Astrocyte of the hippocampus (primary cell): ENCODE measurements at places on chromosomes 12 and 14.

- no peak for DNase-seq
Measured at GRCh38 chr12:26229910-26230309, 34.5 kb downstream of the SSPN start.

- DNase-seq: no peak
Measured at GRCh38 chr12:112782943-112783342, 8.6 kb upstream of the RPH3A start.

- no peak for DNase-seq
Measured at GRCh38 chr12:92546635-92547348, 156.0 kb upstream of the PLEKHG7 start.

DNA sequence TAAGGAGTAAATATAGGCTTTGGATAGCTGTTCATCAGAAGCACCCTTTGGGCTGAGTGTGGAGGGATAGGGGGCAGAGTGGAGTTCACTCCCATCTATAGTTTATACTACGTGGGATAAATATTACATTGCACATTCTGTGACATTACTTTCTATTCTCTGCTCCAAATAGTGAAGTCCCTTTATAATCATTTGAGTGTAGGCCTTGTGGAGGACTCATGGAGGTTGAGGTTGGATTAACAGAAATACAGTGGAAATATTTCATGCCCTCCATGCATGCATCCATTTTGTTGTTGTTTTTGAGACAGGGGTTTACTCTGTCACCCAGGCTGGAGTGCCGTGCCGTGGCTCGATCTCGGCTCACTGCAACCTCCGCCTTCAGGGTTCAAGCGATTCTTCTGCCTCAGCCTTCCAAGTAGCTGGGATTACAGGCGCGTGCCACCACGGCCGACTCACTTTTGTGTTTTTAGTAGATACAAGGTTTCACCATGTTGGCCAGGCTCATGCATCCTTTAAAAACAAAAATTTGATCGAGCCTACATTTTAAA, 1.4 kb downstream of the CHPT1 start:
- peak; percentile 31 for DNase-seq

- DNase-seq: peak; percentile 35
Measured at GRCh38 chr12:132888852-132889251, 1.4 kb upstream of the CHFR start.

DNA sequence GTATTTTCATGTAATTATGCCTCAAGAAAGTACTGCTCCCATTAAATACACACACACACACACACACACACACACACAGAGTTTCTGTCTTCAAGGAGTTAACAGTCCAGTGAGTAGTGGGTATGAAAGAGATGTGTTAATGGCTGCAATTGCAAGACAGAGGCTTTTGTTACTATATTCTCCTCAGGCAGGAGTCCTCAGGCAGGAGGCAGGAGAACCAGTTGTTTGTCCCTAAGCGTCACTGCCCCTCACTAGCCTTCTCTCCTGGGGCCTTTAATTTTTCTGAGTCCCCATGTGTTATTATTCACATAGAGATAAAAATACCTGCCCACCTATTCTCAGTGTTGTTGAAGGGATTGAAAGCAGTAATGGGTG, 31.2 kb downstream of the DAD1 start:
- no peak for DNase-seq

GRCh38 chr14:54039311-54039710, 82.7 kb upstream of the BMP4 start:
- no peak for DNase-seq

DNA sequence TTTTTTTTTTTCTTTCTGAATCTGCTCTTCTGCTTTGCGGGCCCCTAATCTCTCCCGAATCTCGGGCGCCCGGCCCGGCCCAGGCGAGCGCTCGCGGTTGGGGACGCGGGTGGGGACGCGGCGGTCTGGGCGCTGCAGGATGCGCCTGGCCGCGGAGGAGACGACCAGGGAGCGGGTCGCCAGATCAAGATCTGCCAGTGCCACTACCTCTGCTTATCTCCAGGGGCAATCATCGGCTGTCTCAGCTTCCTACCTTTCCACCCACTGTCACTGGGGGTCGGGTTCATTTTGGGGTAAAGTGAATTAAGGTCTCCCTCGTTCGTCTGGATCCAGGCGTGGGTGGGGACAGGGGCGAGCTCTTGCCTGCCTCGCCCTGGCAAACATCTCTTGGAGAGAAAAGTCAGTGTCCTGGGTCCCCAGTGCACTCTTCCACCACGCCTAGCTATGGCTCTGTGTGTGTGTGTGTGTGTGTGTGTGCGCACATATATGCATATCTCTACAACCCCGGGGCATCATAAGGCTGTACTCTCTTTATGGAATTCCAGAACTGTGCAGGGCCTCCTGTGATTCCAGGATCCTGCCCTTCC, 422.3 kb downstream of the VRK1 start:
- peak; percentile 9 for DNase-seq

- peak; percentile 73 for DNase-seq
Measured at GRCh38 chr12:95532851-95533250, 18.4 kb downstream of the USP44 start.

- no peak for DNase-seq
Measured at GRCh38 chr12:116174006-116174405, 103.5 kb downstream of the MED13L start.

GRCh38 chr14:94682061-94682516, 69.9 kb downstream of the SERPINA3 start:
- no peak for DNase-seq

GRCh38 chr14:61202124-61202523, 79.0 kb downstream of the TMEM30B start:
- DNase-seq: no peak

- no peak for DNase-seq
Measured at GRCh38 chr14:64266239-64266638, 27.9 kb downstream of the ESR2 start.

DNA sequence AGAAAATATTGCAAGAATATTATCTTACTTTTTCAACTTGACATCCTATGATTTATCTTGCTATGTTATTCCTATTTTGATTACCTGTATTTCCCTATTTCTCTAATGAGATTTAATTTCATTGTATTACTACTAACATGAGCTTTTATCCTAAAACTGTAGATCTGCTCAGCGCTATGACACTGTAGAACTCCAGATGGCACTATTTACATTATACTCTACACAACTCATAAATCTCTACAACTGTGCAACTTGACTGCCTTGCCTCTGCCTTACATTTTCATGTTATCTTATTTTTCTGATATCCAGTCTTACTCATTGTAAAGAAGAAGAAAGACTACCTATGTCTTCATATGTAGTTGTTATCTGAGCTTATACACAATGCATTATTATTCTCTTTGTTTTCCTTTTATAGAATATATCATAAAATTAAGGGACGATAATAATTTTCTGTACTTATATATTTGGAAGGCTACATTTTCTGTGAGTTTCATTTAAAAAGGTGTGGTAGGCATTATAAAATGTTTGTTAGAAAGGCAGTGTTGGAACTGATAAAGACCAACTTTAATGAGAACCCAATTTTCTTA, 24.1 kb downstream of the NUP37 start:
- DNase-seq: peak; percentile 43

DNA sequence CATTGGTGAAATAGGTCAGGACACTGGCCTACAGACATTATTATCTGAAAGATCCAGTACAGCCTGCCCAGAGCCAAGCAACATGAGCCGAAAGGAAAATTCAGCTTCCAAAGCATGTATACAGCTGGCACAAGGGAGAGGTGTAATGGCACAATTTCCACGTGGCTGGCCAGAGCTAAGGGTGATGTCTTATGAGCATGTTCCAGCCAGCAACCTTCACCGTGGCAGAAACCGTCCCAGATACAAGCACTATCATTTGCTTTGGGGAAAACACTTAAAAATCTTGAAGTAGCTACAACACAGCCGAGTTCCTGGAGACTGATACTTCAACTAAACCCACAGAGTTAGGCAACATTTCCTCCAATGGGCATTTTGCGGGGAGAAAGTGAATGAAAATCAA, 44.5 kb downstream of the CORO1C start:
- DNase-seq: no peak

- DNase-seq: no peak
Measured at GRCh38 chr14:22397221-22397737, 191.7 kb downstream of the DAD1 start.

DNA sequence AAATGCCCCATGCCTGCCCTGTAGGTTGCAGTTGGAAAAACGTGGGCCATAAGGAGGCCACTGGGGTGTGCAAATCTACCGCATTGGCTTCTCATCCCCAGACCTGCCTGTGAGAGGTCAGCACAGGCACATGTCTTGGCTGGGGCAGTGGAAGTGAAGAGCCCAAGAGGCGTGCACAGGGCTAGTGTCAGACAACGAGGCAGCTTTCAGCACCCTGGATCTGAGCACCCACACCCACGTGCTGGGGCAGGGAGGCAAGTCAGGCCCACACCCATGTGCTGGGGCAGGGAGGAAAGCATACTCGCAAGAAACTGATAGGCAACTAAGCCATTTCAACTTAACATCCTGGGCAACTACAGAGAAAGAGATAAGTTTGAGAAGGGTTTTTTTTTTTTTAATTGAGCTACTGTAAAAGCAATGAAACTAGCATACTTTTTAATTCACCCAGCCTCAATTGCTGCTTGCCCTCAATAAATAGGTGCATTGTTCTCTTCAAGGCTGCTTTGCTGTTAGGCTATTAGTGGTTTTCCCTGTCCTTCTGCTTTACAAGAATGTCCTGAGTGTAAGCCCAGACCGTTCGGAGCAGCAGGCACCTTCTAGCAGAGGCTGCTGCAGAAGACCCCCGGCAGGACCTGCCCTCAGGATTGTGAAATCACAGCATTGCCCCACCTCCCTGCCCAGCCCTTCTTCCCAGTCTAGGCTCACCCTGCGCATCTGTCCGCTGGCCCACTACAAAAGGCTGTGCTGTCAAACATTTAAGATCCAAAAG, 355.3 kb upstream of the FKBP4 start:
- DNase-seq: no peak

GRCh38 chr12:96044017-96044942, 8.9 kb upstream of the LTA4H start:
- peak; percentile 24 for DNase-seq

DNA sequence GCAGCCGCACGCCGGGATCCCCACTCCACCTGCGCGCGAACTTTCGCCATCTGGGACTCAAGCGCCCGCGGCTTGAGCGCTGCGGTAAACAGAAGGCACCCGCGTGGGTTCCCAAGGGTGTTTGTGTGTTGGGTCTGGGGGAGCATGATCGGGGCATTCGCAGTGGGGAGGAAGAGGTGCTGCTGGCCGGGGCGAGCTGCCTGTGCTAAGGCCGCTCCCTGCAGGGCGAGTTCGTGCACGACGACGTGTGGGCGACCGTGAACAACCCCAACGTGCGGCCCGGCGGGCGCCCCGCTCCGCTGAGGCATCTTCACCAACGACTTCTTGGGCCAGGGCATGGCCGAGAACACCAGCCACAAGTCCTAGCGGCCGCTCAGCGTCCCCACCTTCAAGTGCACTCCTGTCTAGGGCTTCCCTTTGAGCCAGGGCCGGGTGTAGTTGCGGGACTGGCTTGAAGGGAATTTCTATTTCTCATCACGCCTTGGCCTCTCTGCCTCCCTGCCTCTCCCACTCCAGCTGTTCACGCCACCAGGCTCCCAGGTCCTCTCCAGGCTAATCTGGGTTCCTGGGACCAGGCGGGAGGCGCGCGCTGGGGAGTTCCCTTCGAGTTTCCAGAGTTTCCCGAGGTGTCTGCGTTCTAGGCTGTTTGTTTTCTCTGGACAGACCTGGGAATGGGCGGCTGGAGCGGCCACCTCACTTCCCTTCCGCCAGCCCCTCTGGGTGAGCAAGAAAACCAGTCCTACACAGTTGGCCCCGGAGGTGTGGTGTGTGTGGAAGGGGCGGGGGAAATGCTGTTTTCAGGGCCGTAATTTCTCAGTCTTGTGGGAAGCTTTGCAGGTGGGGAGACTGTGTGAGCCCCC, 417.8 kb upstream of the TMTC1 start:
- DNase-seq: peak; percentile 32

GRCh38 chr14:29900609-29901350, 26.9 kb downstream of the PRKD1 start:
- peak; percentile 70 for DNase-seq

DNA sequence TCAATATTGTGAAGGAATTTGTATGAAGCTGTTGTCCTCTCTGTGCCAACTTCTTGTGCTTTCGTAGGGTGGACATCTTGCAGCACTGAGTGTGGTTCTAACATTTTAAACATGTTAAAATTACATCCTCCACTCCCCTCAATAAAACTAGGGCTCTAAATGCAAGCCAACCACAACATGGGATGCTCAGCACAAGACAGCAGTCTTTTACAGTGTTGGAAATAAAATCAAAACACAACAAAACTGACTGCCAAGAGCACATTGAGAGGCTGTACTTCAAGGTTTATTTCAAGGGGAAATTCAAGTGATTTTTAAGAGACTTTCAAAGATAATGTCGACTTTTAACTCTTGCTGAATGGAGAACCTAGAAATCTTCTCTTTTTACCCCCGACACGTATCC, 396.9 kb downstream of the TMTC2 start:
- DNase-seq: no peak

DNA sequence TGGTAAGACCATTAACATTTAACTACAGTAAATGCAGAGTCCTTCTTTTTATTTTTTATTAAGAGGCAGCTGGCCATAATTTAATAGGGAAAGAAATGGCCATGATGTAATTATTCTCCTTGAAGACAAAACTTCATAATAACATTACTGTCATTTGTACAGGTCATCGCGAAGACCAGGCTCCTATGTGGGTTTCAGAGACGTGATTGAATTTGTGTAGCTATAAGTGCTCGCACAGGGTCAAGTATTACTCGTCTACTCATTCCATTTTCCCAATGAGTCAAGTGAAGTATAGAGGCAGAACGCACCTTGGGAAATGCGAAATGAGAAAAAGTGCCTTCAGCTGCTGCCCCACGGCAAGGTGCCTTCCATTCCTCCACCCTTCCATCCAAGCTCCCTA, 40.4 kb downstream of the EGLN3 start:
- DNase-seq: no peak

DNA sequence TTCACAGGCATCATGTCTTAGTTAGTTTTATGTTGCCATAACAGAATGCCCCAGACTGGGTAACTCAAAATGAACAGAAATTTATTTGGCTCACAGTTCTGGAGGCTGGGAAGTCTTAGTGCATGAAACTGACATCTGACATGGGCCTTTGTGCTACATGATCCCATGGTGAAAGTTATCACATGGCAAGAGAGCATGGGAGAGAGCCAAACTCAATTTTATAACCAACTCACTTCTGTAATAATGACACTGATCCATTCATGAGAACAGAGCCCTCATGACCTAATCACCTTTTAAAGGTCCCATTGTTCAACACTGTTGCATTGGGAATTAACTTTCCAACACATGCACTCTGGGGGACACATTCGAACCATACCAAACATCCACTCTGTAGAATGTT, 1015.1 kb downstream of the DIO2 start:
- DNase-seq: no peak

DNA sequence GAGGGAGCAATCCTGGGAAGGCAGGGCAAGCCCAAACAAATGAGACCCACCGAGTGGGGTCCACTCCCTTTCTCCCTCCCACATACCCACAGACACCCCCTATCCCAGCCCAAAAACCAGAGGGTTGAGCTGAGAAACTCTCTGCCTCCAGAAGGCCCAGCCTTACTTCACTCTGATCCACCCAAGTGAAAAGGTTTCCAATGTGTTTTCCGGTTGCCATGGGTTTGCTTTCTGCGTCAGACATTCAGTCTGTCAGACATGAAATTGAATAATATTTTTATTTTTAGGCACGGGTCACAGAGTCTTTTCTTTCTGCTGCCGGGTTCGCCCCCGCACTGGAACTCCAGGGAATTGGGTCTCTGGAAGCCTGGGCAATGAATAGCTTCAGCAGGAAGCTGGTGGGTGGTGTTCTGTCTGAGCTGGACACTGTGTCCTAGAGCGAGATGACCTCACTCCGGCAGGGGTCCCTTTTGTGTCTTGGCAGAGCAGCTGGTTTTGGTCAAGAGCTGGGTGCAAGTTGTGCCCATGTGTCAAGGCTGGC, 69.8 kb upstream of the CLMN start:
- DNase-seq: no peak

GRCh38 chr14:102297436-102298170, 7.4 kb downstream of the MOK start:
- no peak for DNase-seq
